ENCODE measurements at places on chromosomes 11 and 22. TPM values are rescaled to one million over a fixed set of nuclear protein-coding genes. Genes with fewer than 3 reads are reported as not detected.

- no peak for DNase-seq
These were observed 666 bp downstream of the MSANTD4 start for GRCh38 chr11:106021181-106021966.

The SPDYC gene
- total RNA-seq = not detected

The KRTAP5-10 gene
- total RNA-seq = not detected

- DNase-seq = no peak
These were observed 7.0 kb upstream of the SH3BP1 start for GRCh38 chr22:37632174-37633088.

GRCh38 chr11:7435176-7435575 is 50.1 kb upstream of the OLFML1 start:
- DNase-seq = no peak

DNA sequence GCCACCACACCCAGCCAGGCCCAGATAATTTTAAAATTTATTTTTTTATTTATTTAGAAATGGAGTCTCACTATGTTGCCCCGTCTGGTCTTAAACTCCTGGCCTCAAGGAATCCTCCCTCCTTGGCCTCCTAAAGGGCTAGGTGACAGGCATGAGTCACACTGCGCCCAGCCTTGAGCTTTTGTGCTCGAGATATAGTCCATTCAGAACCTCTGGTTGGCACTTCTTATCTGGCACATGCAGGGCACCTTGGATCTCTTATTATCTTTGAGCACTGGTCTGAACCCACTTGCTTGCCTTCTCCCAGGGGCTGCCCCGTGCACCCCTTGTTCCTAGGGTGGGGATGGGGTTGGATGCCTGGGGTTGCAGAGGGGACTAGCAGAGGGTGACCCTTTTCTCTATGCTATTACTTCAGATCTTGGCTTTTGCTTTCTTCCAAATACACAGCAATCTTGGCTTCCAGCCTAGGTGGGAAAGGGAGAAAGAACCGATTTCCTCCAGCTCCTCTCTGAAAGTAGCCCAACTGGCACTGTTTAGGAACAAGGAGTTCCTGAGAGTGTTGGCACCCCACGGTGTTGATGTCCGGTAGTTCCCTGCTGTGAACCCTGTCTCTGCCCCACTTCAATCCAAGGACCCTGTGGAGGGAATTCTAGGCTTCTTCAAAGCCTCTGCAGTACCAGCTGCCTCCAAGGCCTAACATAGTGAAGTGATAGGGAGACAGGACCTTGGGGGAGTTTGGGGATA is 1.3 kb upstream of the SLC3A2 start:
- no peak for DNase-seq

DNA sequence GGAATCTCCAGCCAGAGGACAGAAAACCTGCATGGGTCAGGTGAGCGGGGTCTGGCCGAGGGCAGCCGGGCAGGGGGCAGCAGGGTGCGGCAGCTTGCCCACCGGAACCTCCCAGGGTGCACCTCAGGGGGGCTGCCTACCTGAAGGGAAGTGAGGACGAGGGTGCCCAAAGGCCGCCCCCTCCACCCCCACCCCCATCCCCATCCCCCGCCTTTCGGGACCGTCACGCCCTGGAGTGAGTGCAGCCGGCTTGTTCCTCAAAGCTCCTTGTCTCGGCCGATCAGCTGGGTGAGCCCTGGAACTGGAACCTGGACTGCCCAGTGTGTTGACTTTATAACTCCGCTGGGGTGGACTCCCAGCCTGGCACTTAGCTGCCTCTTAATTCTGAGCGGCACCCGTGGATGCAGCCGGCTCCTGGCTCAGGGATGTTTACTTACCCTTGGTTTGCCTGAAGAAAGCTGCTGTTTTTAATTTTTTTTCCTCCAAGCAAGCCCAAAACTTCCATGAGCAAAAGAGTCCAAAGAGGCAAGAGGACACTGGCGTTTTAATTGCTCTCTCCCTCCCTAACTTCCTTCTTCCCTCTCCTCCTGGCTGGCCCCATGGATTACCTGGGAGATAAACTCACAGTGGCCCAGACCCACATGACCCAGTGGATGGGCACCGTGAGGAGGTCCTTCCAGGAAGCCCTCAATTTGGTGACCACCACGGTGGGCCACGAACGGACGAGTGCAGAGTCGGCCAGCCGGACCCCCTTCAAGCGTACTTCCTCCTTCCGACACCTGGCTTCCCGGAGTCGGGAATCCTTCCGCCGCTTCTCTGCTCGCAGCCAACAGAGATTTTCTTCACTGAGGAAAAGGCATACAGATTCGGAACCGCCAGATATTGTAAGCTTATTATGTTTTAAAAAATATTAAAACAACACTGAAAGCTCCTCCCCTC is 87.8 kb upstream of the CRYBB3 start:
- DNase-seq = no peak

The P2RX6 gene
- total RNA-seq = 3.5 TPM

Measured in left ventricle myocardium inferior (tissue), 1 donor.